Liver (tissue), 10 donors: ENCODE measurements at places on chromosomes 4 and X.

GRCh38 chr4:78675325-78675724 is 100.8 kb upstream of the BMP2K start:
- no peak for DNase-seq

DNA sequence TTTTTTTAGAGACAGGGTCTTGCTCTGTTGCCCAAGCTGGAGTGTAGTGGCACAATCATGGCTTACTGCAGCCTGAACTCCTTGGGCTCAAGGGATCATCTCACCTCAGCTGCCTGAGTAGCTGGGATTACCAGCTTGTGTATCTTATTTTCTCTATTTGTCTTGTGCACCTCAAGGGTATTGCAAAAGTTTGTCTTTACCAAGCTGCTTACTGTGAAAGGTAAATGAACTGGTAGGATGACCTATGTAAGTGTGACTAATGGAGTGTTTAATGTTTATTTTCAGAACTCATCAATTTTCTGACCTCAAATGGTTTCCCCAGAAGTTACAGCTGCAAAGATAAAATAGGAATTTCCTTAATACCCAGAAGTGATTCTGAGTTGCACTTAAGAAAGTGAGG is 5.3 kb upstream of the FGA start:
- no peak for DNase-seq

DNA sequence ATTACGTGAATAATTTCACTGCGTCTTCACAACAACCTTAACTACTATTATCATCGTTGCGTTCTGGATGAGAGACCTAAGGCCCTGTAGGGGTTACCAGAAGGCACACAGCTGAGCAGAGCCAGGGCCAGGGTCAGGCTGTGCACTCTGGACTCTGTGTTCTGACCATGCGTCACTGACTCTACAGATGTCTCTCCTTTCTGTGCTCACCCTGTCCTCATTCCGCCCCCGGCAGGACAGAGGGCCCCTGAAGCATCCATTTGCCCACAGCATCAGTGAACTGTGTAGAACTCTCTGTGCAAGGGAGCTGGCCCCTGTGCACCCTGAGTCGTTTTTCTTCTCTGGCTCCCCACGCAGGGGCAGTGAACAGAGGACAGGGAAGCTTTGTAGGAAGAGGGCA is 21.3 kb downstream of the GPKOW start:
- no peak for DNase-seq

GRCh38 chrX:54979432-54979831 is 14.6 kb downstream of the PFKFB1 start:
- DNase-seq, result no peak

- no peak for DNase-seq
Measured at GRCh38 chr4:8545439-8545765, 34.8 kb upstream of the GPR78 start.

GRCh38 chr4:7964890-7965662 is 25.4 kb upstream of the AFAP1 start:
- no peak for DNase-seq

DNA sequence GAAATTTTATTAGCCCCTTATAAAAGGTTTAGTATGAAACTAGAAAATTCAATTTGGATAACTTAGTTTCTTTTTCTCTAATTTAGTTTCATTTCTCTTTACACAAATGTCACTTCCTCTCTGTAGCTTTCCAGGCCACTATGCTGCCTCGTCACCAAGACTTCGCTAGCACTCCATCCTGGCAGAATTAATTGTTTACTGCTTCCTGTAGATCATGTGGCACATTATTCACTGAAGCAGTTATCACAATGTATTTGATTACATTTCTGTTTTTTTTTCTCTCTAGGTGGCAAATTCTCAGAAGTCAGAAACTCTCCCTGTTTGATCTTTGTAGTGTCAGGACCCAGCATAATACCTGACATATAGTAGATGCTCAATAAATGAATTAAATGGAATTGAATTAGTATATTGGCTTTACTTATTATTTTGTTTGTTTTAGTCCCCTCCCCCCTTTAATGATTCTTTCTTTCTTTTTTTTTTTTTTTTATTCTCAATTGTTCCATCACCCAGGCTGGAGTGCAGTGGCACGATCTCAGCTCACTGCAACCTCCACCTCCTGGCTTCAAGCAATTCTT is 9.3 kb upstream of the SAT1 start:
- DNase-seq, result no peak

DNA sequence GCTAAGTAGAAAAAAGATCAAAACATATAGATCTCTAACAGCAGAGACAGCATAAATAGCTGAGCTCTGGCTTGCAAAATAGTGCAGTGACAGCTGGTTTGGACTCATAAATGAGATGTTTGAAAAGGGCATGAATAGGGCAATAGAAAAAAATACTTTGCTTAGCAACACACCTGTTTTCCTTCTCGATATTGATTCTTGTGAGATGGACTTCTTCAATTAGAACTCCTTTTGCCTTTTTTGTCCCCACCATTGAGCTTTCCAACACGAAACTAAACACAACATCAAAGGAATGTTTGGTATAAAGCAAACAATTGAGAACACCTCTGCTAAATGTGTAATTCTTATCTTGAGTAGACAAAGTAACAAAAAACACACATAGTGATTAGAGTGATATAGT is 726.3 kb downstream of the RAPGEF2 start:
- DNase-seq, result no peak

DNA sequence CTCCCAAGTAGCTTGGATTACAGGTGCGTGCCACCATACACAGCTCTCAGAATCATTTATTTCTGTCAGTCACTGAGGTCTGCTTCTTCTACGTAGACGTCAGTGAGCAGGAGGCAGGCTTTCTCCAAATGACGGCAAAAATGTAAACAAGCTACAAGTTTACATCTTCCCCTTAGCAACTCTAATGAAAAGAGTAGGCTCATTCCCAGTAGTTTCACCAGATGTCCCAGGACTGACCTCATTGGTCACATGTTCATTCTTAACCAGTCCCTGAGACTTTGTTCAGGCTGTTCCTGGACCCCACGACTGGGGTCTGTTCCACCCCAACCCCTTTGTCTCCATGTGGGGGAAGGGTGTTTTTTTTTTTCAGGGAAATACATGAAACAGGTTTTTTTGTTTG is 67.1 kb downstream of the TENM3 start:
- DNase-seq, result no peak
